ENCODE measurements at places on chromosomes 4 and X.

DNA sequence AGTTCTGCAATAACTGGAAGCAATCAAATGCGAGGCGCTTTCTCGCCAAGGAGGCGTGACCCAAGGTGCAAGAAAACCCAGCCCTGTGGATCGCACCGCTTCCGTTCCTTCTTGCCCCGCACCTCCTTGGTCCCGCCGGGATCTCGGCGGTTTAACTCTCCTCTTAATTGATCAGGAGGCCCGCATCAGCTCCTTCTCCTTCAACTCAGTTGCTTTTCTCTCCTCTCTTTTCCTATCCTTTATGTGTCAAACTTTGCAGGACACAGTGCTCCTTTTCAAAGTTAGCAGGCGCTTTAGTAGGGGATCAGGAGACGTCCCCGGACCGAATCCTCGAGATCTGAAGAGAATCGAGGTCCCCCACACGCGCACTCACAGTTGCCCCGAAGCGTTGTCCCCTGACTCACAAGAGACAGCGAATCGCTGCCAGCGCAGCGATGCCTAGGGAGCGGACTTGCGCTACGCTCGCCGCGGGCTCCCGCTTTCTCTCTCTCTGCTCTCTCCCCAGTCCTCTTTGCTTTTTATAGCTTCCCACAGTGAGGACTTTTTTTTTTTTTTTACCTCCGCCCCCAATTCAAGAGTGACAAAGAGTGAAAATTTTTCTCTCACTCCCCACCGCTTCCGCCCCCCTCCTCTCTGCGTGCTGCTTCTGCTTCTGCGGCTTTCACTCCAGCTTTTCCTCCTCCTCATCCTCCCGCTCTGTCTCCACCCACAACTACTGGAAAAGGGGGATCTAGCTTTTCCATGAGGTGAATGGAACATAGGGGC, at the start of gene DKK2:
Gene DKK2 (minus strand): TSS at position 495 of the 765 bp plus-strand sequence. CDS start 722 bp downstream, outside the sequence.
- peaks cover 12% of the 10 kb centered on the region for H3K4me1 ChIP-seq
- peak within 1 kb of the TSS; percentile 73 for H3K4me3 ChIP-seq
- H3K27ac ChIP-seq: no peak within 1 kb of the TSS
- H3K27me3 ChIP-seq: peaks cover 69% of the 10 kb centered on the region
- H3K36me3 ChIP-seq: no peaks in the 10 kb centered on the region
- DNase-seq: peak; percentile 63

DNA sequence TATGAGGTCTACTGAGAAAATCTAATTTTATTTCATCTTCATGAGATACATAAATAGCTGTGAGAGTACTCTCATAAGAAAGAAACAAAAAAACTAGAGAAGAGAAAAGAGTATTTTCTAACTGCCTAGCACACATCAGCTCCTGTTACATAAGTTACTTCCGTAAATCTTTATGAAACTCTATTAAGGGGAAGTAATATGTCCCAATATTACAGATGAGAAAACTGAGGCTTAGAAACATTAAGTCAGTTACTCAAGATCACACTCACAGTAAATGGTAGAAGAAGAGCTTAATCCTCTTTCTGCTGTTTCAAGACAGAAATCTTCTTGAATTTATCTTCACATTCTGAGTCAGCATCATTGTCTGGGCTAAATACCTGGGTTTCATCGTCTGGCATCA, 164.1 kb downstream of the DTHD1 start:
- H3K27me3 ChIP-seq: no peaks in the 10 kb centered on the region
- no peak for DNase-seq
- no peaks in the 10 kb centered on the region for H3K4me1 ChIP-seq
- no peak overlapping the region for H3K27ac ChIP-seq
- H3K36me3 ChIP-seq: no peaks in the 10 kb centered on the region

GRCh38 chrX:52349681-52350080, 19.1 kb upstream of the XAGE2 start:
- H3K4me1 ChIP-seq: no peaks in the 10 kb centered on the region
- no peaks in the 10 kb centered on the region for H3K36me3 ChIP-seq
- no peak for DNase-seq
- no peak overlapping the region for H3K4me3 ChIP-seq

GRCh38 chrX:19879181-19879580, 8.2 kb downstream of the SH3KBP1 start:
- H3K36me3 ChIP-seq: no peaks in the 10 kb centered on the region
- H3K4me3 ChIP-seq: no peak overlapping the region
- H3K27me3 ChIP-seq: peaks cover 12% of the 10 kb centered on the region
- peak overlapping the region; percentile 29 for H3K27ac ChIP-seq
- DNase-seq: no peak

DNA sequence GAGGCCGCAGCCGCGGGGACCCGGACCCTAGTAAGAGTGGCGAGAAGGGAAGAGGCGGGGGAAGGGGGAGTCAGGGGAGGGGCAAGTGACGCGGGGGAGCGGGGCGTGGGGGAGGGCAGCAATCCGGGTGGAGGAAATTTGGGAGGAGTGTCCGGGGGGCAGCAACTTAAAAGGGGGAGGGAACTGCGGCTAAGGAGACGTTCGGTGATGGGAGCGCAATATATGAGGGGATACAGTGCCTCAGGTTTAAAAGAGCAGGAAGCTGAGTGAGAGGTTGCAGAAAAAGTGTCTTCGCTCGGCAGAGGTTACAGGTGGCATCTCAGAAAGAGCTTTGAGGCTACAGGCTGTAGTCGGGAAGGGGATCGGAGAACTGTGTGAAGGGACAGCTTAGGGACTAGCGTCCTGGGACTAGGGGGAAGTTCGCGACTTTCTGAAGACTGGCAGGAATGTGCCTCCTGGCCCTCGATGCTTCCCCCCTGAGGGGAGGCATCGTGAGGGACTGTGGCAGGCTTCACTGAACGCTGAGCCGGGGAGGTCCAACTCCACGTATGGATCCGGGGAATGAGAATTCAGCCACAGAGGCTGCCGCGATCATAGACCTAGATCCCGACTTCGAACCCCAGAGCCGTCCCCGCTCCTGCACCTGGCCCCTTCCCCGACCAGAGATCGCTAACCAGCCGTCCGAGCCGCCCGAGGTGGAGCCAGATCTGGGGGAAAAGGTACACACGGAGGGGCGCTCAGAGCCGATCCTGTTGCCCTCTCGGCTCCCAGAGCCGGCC, 519 bp downstream of the FOXO4 start:
- H3K27me3 ChIP-seq: no peaks in the 10 kb centered on the region
- peaks cover 27% of the 10 kb centered on the region for H3K4me1 ChIP-seq
- peak overlapping the region; percentile 58 for H3K27ac ChIP-seq
- H3K4me3 ChIP-seq: peak overlapping the region; percentile 76

DNA sequence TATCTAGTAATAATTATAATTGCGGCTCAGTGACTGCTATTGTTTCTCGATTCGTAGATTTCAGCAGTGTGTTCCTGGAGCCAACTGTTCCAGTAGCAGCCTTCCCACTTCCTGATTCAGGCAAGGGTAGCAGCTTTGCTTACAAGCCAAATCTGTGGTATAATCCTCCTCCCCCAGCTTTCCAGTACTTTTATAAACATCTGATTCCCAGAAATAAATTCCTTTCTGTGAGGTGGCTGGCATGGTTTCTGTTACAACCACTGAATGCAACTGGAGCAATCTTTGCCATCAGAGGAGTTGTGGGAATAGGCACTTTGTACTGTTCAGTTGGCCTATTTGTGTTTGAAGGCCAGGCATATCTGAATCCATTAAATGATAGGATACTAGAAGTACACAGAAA, 80.0 kb downstream of the GLRA3 start:
- no peaks in the 10 kb centered on the region for H3K4me1 ChIP-seq
- H3K36me3 ChIP-seq: no peaks in the 10 kb centered on the region
- no peaks in the 10 kb centered on the region for H3K27me3 ChIP-seq
- no peak for DNase-seq

DNA sequence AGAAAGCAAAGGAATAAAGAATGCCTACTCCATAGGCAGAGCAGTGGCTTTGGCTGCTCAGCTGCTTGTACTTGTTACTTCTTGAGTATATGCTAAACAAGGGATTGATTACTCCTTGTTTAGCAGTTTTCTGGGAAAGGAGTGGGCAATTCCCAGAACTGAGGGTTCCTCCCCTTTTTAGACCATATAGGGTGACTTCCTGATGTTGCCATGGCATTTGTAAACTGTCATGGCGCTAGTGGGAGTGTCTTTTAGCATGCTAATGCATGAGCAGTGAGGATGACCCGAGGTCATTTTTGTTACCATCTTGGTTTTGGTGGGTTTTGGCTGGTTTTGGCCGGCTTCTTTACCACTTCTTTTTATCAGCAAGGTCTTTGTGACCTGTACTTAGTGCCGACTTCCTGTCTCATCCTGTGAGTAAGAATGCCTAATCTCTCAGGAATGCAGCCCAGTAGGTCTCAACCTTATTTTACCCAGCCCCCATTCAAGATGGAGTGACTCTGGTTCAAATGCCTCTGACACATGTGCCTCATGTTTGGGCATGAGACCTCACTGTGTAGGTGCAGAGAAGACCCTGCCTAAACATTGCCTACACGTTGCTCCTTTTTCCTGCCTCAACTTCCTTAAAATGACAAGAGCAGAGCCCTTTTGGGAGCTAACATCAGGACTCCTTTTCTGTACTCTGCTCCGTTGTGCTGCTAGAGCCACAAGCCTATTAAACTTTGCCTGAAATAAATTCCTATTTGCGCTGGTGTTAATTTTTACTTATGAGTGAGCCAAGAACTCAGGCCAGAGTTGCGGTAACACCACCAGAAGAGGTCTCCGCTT, 21.0 kb upstream of the UBA6 start:
- H3K4me3 ChIP-seq: no peak overlapping the region
- no peaks in the 10 kb centered on the region for H3K4me1 ChIP-seq
- no peak for DNase-seq
- H3K27me3 ChIP-seq: no peaks in the 10 kb centered on the region
- no peak overlapping the region for H3K27ac ChIP-seq

DNA sequence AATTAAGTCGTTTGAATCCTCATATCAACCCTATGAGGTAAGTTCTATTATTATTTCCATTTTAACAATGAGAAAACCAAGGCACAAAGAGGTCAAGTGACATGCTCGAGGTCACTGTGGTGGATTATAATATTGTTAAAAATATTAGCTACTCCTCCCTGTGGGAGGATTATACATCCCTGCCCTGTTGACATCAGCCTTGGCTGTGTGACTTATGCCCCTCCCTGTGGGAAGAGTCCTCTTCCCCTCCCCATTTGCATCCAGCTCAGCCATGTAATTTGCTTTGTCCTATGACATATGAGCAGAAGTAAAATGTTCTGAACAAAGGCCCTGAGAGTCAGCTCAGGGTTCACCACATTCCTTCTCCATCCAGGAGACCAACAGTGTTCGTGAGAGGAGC, 152.7 kb upstream of the ZIC3 start:
- H3K4me1 ChIP-seq: no peaks in the 10 kb centered on the region
- no peak overlapping the region for H3K4me3 ChIP-seq
- H3K27me3 ChIP-seq: no peaks in the 10 kb centered on the region
- DNase-seq: no peak

GRCh38 chr4:149175549-149175948, 640.1 kb downstream of the IQCM start:
- no peaks in the 10 kb centered on the region for H3K4me1 ChIP-seq
- no peak overlapping the region for H3K27ac ChIP-seq
- H3K36me3 ChIP-seq: no peaks in the 10 kb centered on the region
- no peaks in the 10 kb centered on the region for H3K27me3 ChIP-seq

DNA sequence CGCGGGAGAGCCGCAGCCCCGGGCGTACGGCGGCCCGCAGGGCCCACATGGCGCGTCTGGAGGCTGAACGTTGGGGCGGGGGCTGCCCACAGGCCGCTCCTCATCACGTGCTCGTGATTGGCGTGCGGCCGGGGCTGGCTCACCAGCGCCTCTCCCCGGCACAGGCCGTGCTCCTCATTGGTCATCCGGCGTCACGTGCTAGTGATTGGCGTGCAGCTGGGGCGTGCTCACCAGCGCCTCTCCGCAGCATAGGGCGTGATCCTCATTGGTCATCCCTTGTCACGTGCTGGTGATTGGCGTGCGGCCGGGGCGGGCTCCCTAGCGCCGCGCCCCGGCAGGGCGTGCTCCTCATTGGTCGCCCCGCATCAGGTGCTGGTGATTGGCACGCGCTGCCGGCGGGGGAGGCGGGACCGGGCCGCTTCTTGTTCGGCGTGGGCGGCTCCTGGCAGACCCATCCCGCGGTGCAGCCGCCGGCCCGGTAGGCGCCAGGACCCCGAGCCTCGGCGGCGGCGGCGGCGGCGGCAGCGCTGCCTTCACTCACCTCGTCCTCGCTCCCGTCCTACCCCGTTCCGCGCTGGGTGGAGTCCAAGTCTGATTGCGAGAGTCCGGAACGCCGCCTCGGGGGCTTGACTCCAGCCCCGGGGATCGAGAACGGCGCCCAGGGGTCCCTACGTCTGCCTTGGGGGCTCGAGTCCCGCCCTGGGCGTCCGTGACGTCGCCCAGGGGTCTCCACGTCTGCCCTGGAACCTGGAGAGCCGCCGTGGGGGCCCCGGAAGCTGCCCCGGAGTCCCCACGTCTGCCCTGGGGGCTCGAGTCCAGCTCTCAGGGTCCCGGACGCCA, at the start of gene GTPBP6:
Gene GTPBP6 (minus strand): TSS at position 58 of the 840 bp plus-strand sequence. CDS start 9 bp downstream, at position 49.
- peaks cover 19% of the 10 kb centered on the region for H3K4me1 ChIP-seq
- peaks cover 25% of the 10 kb centered on the region for H3K36me3 ChIP-seq
- H3K4me3 ChIP-seq: peak within 1 kb of the TSS; percentile 82
- H3K27ac ChIP-seq: peak within 1 kb of the TSS; percentile 91

- no peak overlapping the region for H3K27ac ChIP-seq
- H3K4me1 ChIP-seq: no peaks in the 10 kb centered on the region
- DNase-seq: no peak
- H3K36me3 ChIP-seq: no peaks in the 10 kb centered on the region
- H3K4me3 ChIP-seq: no peak overlapping the region
Measured at GRCh38 chr4:74944354-74944793, 11.5 kb downstream of the PARM1 start.

- peaks cover 5% of the 10 kb centered on the region for H3K36me3 ChIP-seq
- H3K27ac ChIP-seq: peak overlapping the region; percentile 70
- H3K4me3 ChIP-seq: no peak overlapping the region
- no peaks in the 10 kb centered on the region for H3K27me3 ChIP-seq
Measured at GRCh38 chrX:2703991-2704369, 12.9 kb downstream of the CD99 start.

GRCh38 chrX:110646386-110646785, 149.2 kb downstream of the CHRDL1 start:
- no peaks in the 10 kb centered on the region for H3K27me3 ChIP-seq
- H3K4me1 ChIP-seq: no peaks in the 10 kb centered on the region
- no peak overlapping the region for H3K27ac ChIP-seq
- no peak for DNase-seq

GRCh38 chr4:81412946-81413495, 58.7 kb downstream of the RASGEF1B start:
- H3K4me3 ChIP-seq: no peak overlapping the region
- H3K36me3 ChIP-seq: no peaks in the 10 kb centered on the region
- H3K27me3 ChIP-seq: no peaks in the 10 kb centered on the region
- no peak for DNase-seq
- no peak overlapping the region for H3K27ac ChIP-seq

DNA sequence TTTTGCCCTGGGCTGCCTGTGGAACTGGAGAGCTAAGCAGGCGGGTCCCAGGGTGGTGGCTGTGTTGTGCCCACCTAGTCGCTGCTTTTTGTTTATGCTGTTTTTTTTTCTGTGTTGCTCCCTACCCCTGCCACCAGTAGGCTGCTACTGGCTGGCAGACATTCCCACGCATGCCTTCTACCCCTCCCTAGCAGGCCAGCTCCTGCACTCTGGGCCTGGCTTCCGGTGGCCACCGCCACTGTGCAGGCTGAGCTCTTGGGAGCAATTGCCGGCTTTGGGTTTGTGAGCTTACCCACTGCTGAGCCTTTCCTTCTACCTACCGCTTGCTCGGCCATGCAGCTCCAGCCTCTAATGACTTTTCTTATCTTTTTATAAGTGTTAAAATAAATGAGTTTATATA, 57.6 kb downstream of the RBM46 start:
- H3K27ac ChIP-seq: no peak overlapping the region
- peaks cover 2% of the 10 kb centered on the region for H3K27me3 ChIP-seq
- H3K4me3 ChIP-seq: no peak overlapping the region
- no peak for DNase-seq
- no peaks in the 10 kb centered on the region for H3K36me3 ChIP-seq

Data from common myeloid progenitor, CD34-positive (primary cell).